ENCODE measurements at places on chromosomes 2 and 18. TPM values are rescaled to one million over a fixed set of nuclear protein-coding genes. Genes with fewer than 3 reads are reported as not detected.

IRS1 gene
- total RNA-seq = 17.0 TPM

RBBP8 gene
- total RNA-seq = 18.0 TPM

TSN gene
- 50.1 TPM for total RNA-seq

SLC30A3 gene
- not detected for total RNA-seq

GKN1 gene
- not detected for total RNA-seq

SATB2 gene
- 8.3 TPM for total RNA-seq

TGFA gene
- 2.2 TPM for total RNA-seq

SAG gene
- not detected for total RNA-seq

SLC23A3 gene
- 0.93 TPM for total RNA-seq

GRCh38 chr2:205022841-205023240 is 477.6 kb downstream of the PARD3B start:
- no peak for DNase-seq

- DNase-seq = no peak
Measured at GRCh38 chr2:204635478-204635877, 90.2 kb downstream of the PARD3B start.

DNA sequence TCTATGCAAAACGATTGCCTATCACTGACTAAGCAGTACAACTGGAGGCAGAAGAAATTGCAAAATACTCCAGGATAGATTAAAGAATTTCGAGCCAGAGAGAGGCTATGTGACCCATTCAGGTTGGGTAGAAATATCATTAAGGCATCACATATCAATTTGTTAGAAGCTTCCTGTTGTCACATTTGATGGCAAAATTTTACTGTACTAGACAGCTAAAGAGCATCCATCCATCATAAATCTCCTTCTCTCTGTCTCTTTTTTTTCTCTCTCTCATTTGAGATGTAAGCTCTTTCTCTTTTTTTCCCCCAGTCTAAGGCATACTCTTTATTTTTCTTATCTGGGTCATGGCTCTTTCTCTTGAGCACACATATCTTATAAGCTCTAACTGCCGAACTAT is 155.7 kb downstream of the EVA1A start:
- no peak for DNase-seq

- no peak for DNase-seq
Measured at GRCh38 chr2:228131833-228132232, 49.7 kb downstream of the SPHKAP start.

DNA sequence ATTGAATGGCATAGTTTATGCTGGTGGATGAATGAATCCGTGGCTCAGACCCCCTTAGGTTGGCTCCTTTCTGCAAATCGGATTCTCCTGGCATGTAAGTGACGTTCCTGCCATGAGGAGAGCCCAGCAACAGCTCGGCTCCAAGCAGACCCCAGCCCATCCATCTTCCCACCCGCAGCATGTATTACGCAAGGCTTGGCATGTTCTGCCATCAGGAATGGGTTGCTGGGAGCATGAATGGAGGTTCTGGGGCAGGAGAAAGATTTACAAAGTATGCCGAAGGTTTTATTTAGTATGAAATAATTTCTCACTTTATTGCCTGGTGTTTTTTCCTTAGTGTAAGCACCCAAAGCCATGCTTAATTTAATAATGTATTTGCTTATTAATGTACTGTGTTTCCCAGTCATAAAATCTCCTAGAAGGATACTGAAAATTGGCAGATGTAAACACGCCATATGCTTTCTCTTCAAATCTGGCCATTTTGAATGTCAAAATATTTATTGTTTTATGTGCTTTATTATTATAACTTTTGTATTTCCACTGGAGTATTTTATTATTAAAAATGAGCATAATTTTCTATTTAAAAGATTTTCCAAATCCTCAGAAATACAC is 128.5 kb downstream of the ACKR3 start:
- DNase-seq = no peak

DNA sequence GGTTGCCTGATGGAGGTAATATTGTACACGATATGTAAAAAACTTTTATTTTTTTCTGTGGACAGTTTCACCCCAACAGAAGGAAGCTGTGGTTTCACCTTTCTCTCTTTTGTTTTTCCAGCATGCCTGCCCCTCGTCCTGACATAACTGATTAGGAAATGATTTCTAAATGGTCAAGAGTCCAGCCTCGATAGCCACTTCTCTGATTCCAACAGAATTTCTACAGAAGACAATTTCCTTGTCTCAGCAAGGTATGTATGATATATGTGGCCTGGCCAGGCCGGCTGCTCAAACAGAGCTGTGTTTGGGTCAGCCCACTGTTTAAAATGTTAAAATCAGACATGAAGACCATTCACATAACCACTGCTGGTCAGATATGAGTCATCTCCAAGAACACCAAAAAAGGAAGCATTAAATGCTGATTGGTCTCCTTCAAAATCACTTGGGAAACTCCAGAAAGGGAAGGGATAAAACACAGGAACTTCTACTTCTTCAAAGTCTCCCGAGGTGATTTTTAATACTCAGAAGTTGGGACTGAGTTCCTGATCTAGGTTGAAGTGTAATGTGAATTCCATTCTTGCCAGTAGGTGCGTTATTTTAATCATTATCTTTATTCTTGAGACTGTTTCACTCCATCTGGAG is 22.3 kb downstream of the ATP8B1 start:
- no peak for DNase-seq

- no peak for DNase-seq
Measured at GRCh38 chr2:69278366-69278765, 108.7 kb downstream of the GFPT1 start.

GRCh38 chr2:192091476-192091875 is 103.3 kb downstream of the TMEFF2 start:
- DNase-seq = no peak

DNA sequence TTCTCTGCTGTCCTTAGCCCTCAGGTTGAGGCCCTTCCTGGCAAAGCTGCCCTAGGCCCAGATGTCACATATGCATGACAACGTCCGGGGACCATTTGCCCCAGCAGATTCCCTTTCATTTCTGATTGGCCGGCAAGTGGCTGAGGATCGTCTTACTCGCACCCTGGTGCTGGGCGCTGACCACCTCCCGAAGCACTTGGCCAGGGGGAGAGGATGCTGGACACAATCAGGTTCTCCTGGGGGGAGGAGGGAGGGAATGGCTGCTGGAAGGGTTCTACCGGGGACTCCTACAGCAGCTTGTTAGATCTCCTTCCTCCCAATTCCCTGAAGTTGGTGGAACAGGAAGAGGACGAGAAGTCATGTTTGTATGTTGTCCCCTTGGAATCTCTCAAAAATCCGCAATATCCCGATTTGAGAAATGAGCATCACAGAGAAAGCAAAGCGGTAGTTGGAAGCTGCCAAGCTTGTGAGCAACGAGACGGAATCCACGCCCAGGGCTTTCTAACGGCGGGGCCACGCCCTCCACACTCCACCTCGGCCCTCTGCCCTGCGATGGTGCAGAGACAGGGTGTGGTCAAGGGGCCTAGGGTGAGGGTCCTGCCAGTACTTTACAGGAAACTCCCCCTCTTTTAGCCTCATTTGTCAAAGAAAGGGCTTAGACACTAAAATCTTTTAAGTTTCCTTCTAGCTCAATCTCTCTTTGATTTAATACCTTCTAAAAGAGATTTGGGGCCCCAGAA is 61.8 kb upstream of the YWHAQ start:
- DNase-seq = peak; percentile 53

GRCh38 chr18:48228301-48228715 is 180.9 kb downstream of the ZBTB7C start:
- no peak for DNase-seq

- DNase-seq = no peak
Measured at GRCh38 chr2:238716585-238716984, 131.3 kb upstream of the TWIST2 start.

DNA sequence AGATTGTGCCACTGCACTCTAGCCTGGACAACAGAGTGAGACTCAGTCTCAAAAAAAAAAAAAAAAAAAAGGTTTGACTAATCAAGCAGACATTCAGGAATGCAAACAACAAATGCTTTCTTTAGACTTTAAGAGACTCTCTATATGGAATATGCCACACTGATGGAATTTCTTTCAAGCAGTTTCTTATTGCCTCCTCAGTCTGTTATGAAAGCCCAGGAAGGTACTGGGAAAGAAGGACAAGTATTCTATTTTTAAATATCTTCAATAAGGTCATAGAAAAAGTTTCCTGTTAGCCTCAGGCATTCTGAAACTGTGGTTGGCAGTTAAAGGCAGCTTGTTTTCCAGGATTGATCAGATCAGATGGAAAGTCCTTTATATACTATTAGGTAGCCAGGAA is 241.6 kb downstream of the PIK3C3 start:
- DNase-seq = no peak

GRCh38 chr18:6109743-6110142 is 214.4 kb upstream of the TMEM200C start:
- no peak for DNase-seq

GRCh38 chr18:28065031-28065792 is 111.7 kb downstream of the CDH2 start:
- no peak for DNase-seq

DNA sequence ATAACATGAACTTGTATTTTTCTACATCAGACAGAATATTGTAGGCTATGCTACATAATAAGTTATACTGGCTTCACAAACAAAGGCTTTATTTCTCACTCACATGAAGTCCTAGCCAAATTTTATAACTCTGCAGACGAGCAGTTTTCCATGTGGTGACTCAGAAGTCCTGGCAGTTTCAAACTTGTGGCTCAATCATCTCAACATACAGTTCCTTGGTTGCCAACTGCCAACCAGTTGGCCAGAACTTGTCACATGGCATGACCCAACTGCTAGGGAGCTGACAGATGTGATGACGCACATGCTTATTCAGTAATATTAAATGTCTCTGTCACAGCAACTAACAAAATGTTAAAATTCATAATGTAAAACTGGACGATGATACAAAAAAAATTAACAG is 63.8 kb upstream of the ZC3H15 start:
- no peak for DNase-seq

DNA sequence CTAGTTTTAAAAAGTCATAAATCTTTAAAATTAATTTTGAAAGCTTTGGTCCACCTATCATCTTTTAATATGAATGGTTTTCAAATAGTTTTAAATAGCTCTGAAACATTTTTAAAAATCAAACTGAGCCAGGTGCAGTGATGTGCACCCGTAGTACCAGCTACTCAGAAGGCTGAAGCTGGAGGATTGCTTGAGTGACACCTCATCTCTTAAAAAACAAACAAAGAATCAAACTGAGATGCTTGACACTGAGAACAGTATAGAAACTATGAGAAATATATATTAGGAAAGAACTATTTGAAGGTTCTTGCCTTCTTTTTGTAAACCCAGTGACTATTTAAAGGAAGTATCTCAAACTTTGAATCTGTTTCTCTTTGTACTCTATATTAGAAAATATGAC is 67.4 kb downstream of the BARD1 start:
- DNase-seq = no peak

GRCh38 chr2:215365184-215365658 is 53.4 kb downstream of the ATIC start:
- DNase-seq = no peak

DNA sequence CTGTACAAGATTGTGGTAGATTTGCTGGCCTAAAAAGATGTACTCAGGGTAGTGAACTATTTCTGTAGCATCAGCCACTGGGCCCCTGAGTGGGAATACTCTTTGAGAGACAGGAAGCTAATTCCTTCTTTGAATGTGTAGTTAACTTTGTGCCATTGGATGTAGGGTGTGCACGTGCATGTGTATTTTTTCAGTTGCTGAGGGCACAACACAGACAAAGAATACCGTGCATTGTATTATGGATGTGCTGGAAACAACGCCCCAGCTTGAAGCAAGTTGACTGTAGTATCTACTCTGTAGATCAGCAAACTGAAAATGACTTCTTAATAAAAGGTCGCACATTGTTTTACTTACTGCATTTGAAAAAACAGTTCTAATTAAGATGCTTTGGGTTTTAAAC is 14.1 kb downstream of the CRIM1 start:
- no peak for DNase-seq

DNA sequence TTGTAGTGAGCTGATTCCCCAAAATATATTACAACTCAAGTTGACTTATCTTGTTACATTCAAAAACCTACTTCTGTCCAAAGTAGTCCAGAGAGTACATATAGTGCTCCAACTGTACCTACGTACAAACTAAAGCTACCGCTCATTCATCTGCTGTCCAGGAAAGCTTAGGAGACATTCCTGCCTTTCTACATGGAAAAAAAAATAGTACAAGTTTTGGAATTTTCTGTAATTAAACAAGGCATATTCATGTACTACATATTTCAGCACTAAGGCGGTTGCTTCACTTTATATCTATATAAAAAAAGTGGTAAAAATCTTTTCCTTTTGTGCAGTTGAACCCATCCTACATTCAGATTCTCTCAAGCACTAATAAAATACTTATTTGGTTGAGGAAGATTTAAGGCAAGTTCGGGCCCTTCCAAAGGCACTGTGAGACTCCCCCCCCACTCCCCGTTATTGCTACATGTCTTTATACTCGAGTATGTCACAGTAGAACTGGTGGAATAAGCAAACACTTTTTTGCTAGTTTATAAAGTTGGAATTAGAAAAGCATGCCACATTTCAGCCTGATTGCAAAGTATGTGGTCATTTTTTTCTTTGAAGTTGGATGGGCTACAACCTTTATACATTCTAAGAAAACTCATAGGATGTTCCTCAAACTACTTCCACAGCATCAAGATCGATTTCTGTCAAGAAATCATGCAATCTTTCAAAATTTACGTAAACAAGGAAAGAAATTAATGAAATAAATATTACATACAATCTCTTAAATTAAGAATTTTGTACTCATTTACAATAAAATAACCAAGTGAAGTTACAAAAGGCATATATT is 3.7 kb downstream of the ZFP36L2 start:
- DNase-seq = no peak

- DNase-seq = no peak
Measured at GRCh38 chr2:74201596-74201995, 3.2 kb downstream of the MTHFD2 start.

DNA sequence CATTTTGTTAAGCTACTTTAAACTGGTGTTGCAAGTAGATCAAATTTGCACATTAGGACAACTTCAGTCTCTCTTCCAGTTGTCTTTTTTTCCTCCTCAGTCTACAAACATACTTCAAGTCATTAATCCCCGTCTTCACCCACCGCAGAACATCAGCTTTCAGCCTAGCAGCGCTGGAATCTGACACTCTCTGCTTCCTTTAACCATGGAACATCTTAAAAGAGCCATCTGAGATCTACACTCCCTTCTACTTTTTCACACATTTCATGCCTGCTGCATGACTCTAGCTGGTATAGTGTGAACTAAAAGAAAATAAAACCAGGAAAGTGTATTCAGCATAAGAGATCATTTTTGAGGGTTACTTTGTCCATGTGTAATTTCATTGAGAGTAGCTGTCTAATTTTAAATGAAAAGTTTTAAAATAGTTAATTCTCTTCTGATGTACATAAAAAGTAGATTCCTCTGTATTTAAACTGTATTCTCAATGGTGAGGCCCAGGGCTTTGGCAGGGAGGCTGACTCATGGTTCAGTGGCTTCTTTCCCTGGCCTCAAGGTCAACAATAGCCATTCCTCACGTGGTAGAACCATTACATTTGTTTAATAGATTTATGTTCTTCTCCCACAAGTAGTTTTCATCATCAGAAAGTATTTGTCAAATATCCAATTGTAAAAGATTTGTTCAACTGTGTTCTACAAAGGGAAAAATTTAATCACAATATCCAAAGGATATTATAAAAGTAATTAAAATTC is 16.5 kb downstream of the SGPP2 start:
- no peak for DNase-seq

All from mesenteric fat pad (tissue), 1 donor.